ENCODE measurements at places on chromosomes 3 and 15.

GRCh38 chr3:112847692-112848091, 1.0 kb upstream of the CD200R1L start:
- no peak for DNase-seq

- DNase-seq, result no peak
These were observed 769 bp downstream of the C2CD4A start for GRCh38 chr15:62067448-62068044.

DNA sequence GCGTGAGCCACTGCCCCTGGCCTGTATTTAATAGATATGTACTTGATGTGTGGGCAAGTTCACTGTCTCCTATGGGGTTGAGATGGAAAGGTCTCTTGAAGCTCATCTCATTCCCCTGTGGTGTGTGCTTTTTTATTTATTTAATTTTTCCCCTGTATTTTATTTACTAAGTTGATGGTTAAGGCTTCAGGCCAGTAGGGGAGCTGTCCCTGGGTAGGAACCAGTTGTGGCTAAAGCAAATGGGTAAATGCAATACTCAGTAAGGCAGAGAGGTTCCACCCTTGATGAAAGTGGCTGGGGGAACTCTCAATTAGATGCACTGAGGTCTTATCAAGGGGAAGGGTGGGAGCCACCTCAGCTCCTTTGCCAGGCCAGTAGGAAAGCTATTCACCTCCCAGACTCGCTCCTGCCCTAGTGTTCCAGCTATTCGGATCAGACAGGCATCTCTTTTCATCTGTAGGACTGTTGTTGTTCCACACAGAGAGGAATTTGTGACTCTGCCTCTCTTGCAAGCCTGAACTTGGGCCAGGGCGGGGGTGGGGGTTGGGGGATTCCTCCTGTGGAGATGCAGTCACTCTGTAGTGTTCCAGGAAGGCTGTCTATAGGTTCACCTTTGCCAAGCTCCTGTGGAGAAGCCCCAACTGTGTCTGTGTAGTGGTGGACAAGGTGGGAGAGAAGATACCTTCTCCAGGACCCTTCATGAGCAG, 26.1 kb downstream of the PCCB start:
- DNase-seq, result no peak

DNA sequence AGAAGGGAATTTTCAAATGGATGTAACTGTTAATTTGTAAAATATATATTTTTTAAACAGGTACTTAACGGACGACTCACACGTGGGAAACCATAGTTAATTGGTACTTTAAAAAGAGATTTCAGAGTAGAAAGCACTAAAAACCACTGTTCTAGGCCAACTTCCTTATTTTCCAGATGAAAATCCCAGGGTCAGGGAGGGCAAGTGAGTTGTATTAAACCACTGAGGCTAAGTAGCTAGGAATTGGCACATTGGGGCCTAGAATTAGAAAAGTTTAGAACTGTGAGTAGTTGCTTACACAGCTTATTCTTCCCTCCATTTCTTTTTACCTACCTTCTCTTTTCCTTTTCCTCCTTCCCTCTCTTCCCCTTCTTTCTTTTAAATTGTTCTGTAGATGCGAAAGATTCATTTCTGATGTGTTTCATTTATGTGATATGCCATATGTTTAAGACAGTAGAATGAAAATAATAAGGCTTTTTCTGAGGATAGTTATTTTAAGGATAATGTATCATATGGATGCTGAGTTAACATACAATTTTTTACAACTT, 4.1 kb upstream of the UTS2B start:
- DNase-seq, result no peak

DNA sequence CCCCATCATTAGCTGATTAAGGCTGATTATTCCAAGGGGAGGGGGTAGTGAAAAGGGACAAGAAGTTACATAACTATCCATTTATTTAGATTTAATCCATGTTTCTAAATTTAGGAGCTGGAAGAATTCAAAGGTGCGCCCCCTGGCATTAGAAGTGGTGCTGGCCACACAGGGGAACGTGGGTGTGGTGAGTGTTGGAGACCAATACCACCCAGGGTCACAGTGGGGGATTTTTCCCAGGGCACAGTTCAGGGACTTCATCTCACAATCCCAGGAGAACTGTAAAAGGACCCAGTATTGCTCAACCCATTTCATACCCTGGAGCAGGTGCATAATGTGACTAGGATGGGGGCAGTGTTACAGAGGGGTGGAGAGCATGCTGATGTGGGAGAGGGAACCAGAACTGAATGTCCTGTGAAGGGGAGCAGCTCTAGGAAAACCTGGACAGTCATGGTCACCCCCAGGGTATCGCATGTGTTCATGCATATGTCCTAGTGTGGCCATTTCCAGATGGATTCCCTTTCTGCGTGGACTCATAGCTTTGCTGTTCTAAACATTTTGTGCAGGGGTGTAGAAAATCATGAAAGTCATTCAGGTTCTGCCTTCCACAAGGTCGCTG, 110.3 kb downstream of the LSM3 start:
- no peak for DNase-seq

GRCh38 chr3:30437171-30437601, 169.2 kb upstream of the TGFBR2 start:
- no peak for DNase-seq

DNA sequence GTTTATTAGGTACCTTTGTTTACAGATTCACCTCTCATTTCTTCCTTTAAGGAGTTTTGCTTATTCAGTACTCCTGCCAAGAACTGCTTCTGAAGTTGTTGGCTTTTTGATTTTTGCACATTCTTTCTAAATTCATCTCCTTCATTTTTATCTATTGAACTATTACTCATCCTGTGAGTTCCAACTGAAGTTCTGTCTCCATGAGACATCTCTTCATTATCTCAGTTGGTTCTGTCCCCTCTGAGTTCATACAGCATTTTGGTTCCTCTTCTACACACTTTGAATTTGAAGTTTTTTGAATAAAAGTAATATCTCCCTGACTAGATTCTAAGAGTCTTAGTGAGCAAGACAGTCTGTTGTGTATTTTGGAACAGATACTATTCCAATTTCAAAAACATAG, 299.7 kb downstream of the OTOL1 start:
- no peak for DNase-seq

GRCh38 chr3:133488785-133489367, 84.6 kb upstream of the CDV3 start:
- no peak for DNase-seq

DNA sequence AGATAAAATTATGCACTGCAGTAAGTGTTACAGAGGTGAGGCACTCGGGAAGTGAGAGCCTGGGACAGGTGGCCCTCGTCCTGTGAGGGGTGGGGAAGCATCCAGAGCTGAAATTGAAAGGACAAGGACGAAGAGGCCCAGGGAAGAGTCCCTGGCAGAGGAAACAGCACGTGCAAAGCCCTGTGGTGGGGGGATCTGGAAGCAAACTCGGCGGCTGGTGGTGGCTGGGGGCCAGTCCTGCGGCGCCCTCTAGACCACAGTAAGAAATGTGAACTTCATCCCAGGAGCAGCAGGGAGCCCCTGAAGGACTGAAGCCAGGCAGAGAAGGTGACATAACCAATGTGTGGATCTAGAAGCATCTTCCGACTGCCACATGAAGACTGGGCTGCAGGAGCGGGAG, 42.8 kb downstream of the GRIP2 start:
- no peak for DNase-seq

GRCh38 chr3:185024406-185024805, 128.5 kb downstream of the C3orf70 start:
- DNase-seq, result no peak

DNA sequence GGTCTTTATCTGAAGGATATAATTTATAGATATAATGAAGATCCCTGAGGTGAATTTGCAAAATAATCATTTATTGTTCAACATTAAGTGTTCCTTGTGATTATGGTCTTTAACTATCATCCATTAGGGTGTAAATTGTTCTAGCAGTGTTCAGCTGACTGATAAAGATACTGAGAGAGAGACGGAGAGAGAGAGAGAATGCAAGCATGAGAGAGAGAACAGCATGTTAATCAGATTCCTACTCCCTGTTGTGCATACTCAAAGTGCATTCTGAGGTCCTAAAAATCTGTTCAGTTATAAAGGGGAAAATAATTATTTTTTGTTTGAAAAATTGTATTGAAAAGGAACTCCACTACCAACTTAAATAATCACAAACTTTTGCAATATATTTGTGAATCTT, 271.0 kb upstream of the CBLB start:
- no peak for DNase-seq

GRCh38 chr3:6264906-6265305, 596.0 kb upstream of the GRM7 start:
- no peak for DNase-seq

- no peak for DNase-seq
These were observed 60.4 kb downstream of the CACNA2D2 start for GRCh38 chr3:50442945-50443579.

- peak; percentile 21 for DNase-seq
These were observed 257.2 kb upstream of the SOX2 start for GRCh38 chr3:181454451-181455027.

- DNase-seq, result no peak
These were observed 48.3 kb upstream of the THSD4 start for GRCh38 chr15:71066983-71067382.

All from urothelium cell line (cell line).